Calu3 (cell line): ENCODE measurements at places on chromosomes 12 and 14. TPM values are rescaled to one million over a fixed set of nuclear protein-coding genes. Genes with fewer than 3 reads are reported as not detected.

- no peak for DNase-seq
- H3K4me1 ChIP-seq, result peaks cover 9% of the 10 kb centered on the region
- H3K27me3 ChIP-seq, result no peaks in the 10 kb centered on the region
- H3K27ac ChIP-seq, result no peak overlapping the region
Observed at GRCh38 chr12:1723721-1724120, 32.9 kb downstream of the ADIPOR2 start.

- H3K36me3 ChIP-seq, result no peaks in the 10 kb centered on the region
- no peaks in the 10 kb centered on the region for H3K4me1 ChIP-seq
- no peak overlapping the region for H3K27ac ChIP-seq
- H3K4me3 ChIP-seq, result no peak overlapping the region
Observed at GRCh38 chr14:81384900-81385299, 15.2 kb downstream of the STON2 start.

- peaks cover 20% of the 10 kb centered on the region for H3K36me3 ChIP-seq
- no peak for DNase-seq
- H3K27me3 ChIP-seq, result no peaks in the 10 kb centered on the region
- no peak overlapping the region for H3K27ac ChIP-seq
- no peak overlapping the region for H3K4me3 ChIP-seq
Observed at GRCh38 chr12:28186500-28186899, 3.8 kb upstream of the CCDC91 start.

- H3K27ac ChIP-seq, result no peak overlapping the region
- H3K27me3 ChIP-seq, result no peaks in the 10 kb centered on the region
- H3K36me3 ChIP-seq, result no peaks in the 10 kb centered on the region
- H3K4me3 ChIP-seq, result no peak overlapping the region
Observed at GRCh38 chr12:78229591-78230101, 399.0 kb downstream of the NAV3 start.

DNA sequence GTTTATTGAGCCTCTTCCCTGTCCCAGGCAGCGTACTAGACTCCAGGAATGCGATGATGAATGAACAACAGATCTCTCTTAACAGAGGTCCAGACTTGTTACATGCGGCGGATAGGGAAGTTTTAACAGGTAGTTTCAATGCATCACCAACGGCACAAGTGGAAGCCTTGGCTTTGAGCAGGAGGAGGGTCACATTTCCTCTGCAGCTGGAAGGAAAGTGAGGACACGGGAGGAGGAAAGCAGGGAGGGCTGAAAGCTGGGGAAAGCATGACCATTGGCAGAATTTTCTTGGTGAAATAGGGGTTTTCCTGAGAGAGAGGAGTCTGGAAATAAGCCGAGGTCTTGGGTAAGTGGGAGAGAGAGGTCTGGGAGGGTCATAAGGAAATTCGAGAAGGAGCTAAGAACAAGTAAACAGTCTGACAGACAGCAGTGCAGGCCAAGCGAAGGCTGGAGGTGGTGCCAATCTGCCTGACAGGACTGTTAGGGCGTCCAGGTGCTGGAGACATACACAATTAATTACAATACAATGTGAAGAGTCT lies 15.4 kb downstream of the BHLHE41 start:
- H3K4me3 ChIP-seq, result no peak overlapping the region
- H3K27me3 ChIP-seq, result no peaks in the 10 kb centered on the region
- DNase-seq, result no peak

DNA sequence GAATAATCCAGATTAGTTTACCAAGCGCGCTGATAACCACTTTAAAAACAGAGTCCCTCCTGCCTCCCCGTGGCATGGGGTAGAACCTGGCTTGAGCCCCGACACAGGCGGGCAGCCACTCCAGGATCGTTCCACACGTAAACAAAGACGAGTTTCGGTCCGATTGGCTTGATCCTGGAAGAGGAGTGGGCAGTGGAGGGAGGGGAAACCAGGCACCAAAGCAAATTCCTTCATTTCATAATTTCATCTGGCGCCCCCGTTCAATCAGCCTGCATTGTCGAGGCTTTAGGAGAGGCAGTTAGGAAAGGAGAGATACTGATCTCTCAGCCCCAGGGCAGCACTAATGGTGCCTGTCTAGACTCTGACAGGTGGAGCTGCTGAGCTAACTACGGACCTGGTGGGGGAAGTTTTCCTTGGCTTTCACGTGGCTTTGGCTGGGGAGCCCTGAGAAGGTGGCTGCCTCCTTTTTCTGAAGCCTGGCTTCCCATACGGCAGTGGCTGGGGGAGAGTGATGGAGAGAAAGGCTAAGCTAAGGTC lies 751 bp upstream of the GPRC5A start:
- peak overlapping the region; percentile 76 for H3K27ac ChIP-seq
- peaks cover 51% of the 10 kb centered on the region for H3K4me1 ChIP-seq
- peak; percentile 79 for DNase-seq
- H3K36me3 ChIP-seq, result peaks cover 77% of the 10 kb centered on the region
- peak overlapping the region; percentile 95 for H3K4me3 ChIP-seq
- H3K27me3 ChIP-seq, result no peaks in the 10 kb centered on the region

The SELPLG gene
- 0.54 and 0.76 TPM in 2 replicates for total RNA-seq

GRCh38 chr14:96121660-96122395 lies 82.7 kb downstream of the C14orf132 start:
- H3K4me3 ChIP-seq, result no peak overlapping the region
- no peak for DNase-seq
- H3K4me1 ChIP-seq, result peaks cover 6% of the 10 kb centered on the region
- no peaks in the 10 kb centered on the region for H3K27me3 ChIP-seq
- H3K36me3 ChIP-seq, result no peaks in the 10 kb centered on the region

DNA sequence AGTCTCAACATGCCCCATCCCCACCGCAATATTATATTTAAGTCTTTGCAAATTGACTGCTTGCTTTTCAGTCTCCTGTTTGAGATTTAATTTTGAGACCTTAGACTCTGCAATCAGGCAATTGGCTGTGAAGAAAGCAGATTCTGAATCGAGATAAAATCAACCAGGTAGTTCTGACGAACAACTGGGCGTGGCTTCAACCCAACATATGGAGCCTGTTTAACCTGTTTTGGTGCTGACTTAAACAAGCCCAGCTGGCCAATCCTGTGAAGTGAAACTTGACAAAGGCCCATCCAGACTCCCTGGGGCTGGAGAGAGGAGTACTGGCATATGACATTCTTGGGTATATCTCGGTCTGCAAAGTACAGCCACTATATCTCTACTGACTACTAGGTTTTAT lies 9.8 kb upstream of the CIPC start:
- H3K27ac ChIP-seq, result peak overlapping the region; percentile 50
- H3K4me1 ChIP-seq, result peaks cover 31% of the 10 kb centered on the region
- H3K27me3 ChIP-seq, result no peaks in the 10 kb centered on the region
- H3K4me3 ChIP-seq, result peak overlapping the region; percentile 3

GRCh38 chr14:69610874-69611171 lies 573 bp upstream of the SUSD6 start:
- no peaks in the 10 kb centered on the region for H3K27me3 ChIP-seq
- no peak for DNase-seq
- H3K27ac ChIP-seq, result no peak overlapping the region
- H3K36me3 ChIP-seq, result peaks cover 13% of the 10 kb centered on the region
- peaks cover 48% of the 10 kb centered on the region for H3K4me1 ChIP-seq
- peak overlapping the region; percentile 96 for H3K4me3 ChIP-seq

- peaks cover 10% of the 10 kb centered on the region for H3K27me3 ChIP-seq
- DNase-seq, result no peak
- H3K4me3 ChIP-seq, result no peak overlapping the region
- H3K4me1 ChIP-seq, result no peaks in the 10 kb centered on the region
- no peak overlapping the region for H3K27ac ChIP-seq
Observed at GRCh38 chr14:92459030-92459949, 54.3 kb upstream of the RIN3 start.

DNA sequence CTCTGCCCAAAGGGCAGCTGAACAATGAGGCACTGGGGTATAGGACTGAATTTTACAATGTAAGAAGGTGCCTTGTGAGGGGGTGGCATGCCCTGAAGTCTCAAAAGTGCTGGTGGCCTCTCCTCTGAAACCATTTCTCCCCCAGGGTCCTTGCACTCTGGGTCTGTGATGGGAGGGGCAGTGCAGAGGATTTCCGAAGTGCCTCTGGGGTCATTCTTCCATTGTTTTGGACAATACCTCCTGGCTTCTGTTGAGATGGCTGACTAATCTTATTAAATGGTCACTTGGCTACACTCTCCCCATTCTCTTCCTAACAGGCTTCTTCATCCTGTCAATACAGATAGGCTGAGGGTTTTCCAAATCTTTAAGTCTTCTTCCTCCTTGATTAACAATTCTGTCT lies 59.3 kb downstream of the UNC79 start:
- H3K4me1 ChIP-seq, result no peaks in the 10 kb centered on the region
- DNase-seq, result no peak
- H3K27ac ChIP-seq, result no peak overlapping the region
- no peak overlapping the region for H3K4me3 ChIP-seq
- peaks cover 12% of the 10 kb centered on the region for H3K27me3 ChIP-seq

DNA sequence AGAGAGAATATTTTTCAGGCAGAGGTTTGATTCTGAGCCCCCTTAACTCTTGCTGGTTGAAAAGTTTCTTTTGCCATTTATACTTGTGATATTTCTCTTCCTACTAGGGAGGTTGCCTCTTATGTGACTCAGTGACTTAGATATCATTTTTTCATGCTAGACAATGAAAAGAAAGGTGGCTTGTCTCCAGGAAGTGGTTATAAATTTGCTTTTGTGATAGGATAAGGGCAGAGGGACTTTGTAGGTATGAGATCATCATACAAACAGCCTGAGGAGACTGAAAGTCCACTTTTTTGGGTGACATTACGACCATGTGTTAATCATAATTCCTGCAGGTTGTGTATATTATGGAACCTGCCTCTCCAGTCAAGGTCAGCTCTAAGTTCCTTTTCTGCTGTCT lies 35.8 kb downstream of the ACSM4 start:
- no peak for DNase-seq
- H3K27ac ChIP-seq, result no peak overlapping the region
- no peak overlapping the region for H3K4me3 ChIP-seq
- no peaks in the 10 kb centered on the region for H3K27me3 ChIP-seq
- no peaks in the 10 kb centered on the region for H3K36me3 ChIP-seq
- no peaks in the 10 kb centered on the region for H3K4me1 ChIP-seq

The HOXC6 gene
- 0.71 and 1.2 TPM in 2 replicates for total RNA-seq

- no peak for DNase-seq
- H3K27me3 ChIP-seq, result peaks cover 34% of the 10 kb centered on the region
- no peaks in the 10 kb centered on the region for H3K36me3 ChIP-seq
Observed at GRCh38 chr14:58584383-58584782, 53.4 kb upstream of the DACT1 start.

The INSM2 gene
- total RNA-seq, result not detected in 2 replicates

DNA sequence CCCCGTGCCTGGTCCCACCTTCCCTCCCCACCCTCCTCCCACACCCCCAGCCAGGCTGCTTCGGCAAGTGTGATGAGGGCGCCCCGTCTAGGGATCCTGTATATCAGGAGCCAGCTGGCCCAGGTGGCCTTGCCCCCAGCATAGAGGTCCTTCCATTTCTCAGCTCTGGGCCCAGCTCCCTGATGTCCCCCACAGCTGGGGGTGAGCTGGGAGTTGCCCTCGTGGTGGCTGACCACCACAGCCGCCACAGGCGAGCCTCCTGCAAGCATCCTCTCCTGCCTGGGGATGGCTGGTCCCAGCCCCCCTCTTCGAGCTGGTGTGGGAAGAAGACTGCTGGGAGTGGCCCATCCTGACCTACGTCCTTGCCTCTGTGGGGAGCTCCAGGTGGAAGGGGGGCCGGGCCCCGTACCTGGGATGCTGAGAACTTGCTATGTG lies 7.4 kb downstream of the ASPG start:
- H3K4me3 ChIP-seq, result no peak overlapping the region
- no peak for DNase-seq
- peaks cover 8% of the 10 kb centered on the region for H3K4me1 ChIP-seq
- H3K27ac ChIP-seq, result no peak overlapping the region
- peaks cover 28% of the 10 kb centered on the region for H3K27me3 ChIP-seq
- no peaks in the 10 kb centered on the region for H3K36me3 ChIP-seq

- H3K27me3 ChIP-seq, result no peaks in the 10 kb centered on the region
- peaks cover 14% of the 10 kb centered on the region for H3K4me1 ChIP-seq
- peak; percentile 67 for DNase-seq
Observed at GRCh38 chr12:57983146-57983857, 41.9 kb downstream of the ATP23 start.
